ENCODE measurements at places on chromosomes 3 and 15.

- DNase-seq, result no peak
Observed at GRCh38 chr3:51391566-51392354, 675 bp downstream of the RBM15B start.

DNA sequence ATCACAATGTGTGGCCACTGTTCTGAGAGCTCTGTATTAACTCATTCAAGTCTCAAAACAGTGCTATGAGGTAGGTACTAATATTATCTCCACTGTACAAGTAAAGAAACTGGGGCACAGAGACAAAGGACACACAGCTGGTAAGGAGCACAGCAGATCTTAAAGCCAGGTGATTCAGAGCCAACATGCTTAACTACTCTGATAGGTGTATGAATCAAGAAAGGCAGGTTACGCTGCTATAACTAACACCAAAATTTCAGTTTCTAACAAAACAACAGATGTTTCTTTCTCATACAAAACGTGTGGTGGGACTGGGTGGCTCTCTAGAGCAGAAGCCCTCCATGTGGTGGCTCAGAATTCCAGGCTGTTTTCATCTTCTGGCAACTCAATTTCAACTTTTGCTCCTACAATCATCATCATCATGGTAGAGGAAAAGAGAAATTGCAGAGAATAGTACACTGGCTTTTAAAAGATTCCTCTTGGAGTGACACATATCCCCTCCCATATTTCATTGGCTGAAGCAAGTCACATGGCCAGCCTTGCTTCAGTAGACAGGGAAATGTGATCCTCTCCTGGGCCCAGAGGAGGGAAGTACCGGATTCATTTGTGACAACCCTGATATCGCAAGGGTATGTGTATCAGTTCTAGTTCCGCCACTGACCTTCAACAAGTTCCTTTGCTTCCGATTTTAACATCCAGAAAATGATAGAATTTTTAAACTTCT lies 126.2 kb upstream of the PTX3 start:
- no peak for DNase-seq

DNA sequence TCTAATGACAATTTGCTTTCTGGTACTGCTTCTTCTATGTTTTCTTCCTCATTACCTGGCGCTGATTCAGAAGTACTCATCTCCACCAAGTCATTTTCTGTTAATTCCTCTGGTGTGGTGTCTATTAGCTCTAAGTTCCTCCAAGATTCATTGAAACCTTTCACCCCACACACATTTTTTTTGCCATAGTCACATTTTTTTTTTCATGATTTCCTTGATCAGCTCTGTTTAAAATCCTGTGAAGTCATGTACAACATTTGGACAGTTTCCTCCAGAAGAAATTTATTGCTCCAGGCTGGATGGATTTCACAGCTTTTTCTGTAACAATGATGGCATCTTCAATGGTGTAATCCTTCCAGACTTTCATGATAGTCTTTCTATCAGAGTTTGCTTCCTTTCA lies 243.2 kb upstream of the VEPH1 start:
- no peak for DNase-seq

GRCh38 chr3:183341545-183342288 lies 86.7 kb downstream of the MCF2L2 start:
- DNase-seq, result no peak

- DNase-seq, result no peak
Observed at GRCh38 chr15:60835020-60835419, 356.1 kb upstream of the ICE2 start.

DNA sequence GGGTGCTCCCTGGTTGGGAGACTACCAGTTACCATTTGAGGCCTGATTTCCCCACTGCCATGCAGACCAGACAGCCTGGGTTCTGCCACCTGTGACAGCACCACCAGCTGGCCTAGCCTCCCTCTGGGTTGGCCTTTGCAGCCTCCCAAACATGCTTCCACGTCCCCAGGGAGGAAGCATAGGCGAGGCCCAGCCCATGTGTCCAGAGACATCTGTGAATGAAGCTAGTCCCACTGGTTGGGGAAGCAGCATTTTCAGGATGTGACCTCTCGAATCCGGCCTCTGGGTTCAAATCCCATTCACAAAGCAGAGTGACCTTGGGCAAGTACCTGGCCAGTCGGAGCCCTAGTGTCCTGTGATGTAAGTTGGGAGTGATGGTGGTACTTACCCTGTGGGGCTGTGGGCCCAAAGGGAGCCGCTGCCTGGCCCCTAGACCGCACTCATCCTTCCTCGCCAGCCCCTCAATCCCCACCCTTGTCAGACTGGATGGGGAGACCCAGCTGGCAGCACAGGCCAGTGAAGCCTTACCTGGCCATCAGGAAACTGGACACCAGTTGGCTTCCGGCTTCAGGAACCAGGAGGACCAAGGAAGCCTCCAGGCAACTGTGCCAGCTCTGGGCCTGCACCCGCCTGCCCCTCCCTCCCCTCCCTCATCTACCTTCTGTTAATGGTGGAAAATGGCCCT lies 6.0 kb downstream of the KLF15 start:
- no peak for DNase-seq

DNA sequence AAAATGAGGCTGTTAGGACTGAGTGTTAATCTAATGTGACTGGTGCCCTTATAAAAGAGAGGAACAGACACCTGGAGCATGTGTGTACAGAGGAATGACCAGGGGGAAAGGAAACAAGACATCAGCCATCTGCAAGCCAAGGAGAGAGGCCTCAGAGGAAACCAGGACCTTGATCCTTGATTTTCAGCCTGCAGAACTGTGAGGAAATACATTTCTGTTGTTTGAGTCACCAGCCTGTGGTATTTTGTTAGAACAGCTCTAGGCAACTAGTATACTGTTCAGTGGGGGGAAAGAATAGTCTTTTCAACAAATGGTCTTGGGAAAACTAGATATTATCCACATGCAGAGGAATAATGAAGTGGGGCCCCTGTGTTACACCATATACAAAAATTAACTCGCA lies 80.6 kb downstream of the CCR1 start:
- no peak for DNase-seq

GRCh38 chr3:112897791-112898190 lies 51.1 kb upstream of the CD200R1L start:
- no peak for DNase-seq

- DNase-seq, result no peak
Observed at GRCh38 chr15:38849046-38849445, 284.4 kb upstream of the RASGRP1 start.

GRCh38 chr3:118705487-118706219 lies 329.0 kb downstream of the IGSF11 start:
- DNase-seq, result no peak

GRCh38 chr15:60496853-60497252 lies 17.9 kb upstream of the ICE2 start:
- DNase-seq, result no peak

DNA sequence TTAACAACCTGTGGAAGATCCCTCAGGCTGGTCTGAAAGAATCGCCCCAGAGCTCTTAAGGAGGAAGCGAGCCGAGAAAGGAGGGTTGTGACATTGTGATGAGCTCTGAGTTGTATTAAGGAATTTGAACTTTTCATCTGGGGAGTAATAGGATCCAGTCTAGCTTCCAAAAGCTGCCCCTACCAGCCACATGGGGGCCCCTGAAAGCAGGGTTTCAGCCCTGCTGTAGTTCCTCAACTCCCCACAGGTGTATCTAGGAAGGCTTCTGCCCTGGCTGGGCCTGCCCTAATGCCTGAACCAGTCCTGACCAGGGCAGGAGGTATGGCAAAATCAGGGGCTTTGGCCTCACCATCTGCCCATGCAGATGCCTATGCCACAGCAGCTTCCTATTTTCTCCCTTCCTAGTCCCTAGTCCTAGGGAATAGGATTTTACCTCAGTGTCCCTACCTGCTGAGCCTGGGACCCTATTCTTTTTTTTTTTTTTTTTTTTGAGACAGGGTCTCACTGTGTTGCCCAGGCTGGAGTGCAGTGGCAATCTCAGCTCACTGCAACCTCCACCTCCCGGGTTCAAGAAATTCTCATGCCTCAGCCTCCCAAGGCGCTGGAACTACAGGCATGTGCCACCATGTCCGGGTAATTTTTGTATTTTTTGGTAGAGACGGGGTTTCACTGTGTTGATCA lies 5.0 kb upstream of the AP3S2 start:
- DNase-seq, result no peak

DNA sequence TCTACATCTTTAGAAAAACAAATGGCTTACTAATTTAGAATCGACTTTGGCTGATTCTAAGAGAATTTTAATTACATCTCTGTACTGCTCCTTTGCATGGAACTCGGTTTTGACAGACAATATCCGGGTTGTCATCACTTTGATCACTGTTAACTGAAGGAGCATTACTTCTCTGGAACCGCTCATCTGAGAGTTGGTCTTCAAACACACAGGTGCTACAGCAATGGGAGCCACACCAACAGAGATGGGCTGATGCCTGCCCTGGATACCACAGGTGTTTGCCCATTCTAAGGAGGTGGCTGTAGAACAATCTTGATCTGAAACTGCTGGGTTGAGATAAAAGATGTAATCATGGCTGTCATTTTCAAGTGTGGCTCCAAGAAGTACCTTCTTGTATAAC lies 21.6 kb downstream of the LINS1 start:
- DNase-seq, result no peak

- DNase-seq, result no peak
Observed at GRCh38 chr3:105999856-106000255, 131.0 kb upstream of the CBLB start.

DNA sequence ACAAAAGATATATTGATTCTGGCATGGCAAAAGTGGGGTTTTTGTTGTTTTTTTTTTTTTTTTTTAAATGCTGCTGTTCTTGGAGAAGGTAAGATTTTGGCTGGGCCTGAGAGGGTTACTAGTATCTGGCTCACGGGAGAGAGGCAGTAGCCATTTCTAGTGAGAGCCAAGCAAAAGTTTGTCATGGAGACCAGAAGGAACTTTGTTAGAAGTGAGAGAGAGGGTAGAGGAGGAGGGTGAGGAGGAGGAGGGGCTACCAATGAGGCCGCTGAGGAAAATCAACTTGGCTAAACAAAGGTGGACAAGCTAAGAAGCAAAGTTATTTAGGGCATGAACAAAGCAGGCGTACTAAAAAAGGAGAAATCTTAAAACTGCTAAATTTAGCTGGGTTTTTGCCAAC lies 48.9 kb upstream of the STRIT1 start:
- no peak for DNase-seq

DNA sequence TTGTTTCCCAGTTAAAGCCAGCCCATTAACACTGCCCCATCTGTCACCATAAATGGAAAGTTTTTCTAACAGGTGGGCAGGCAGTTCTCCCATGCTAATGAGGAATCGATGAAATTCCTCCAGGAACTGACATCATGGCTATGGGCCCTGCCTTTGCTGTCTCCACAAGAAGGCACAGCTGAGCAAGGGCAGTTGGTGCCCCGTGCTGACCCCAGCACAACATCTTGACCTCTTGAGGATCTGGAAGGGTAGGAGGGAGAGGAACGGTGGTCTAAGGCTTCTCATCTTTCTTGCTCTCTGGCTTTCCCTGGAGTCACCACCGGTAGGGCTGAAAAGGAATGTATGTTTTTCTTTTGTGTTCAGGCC lies 46.7 kb downstream of the CHCHD6 start:
- no peak for DNase-seq

DNA sequence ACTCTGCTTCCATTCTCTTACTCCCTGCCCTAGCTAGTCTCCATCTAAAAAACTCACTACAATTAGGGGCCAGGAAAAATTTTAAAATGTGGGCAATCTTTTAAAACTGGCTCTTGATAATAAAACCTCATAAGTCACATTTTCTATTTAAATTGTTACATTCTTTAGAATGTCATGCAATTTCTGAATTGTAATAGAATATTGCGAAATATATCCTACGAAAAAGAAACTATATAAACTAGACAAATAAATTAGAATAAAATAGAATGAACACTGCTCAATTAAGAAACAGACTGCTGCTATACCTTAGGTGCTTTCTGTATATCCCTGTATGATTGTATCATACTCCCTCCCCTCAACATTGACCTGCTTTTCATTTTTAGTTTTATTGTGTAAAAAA lies 826.0 kb downstream of the IGSF11 start:
- DNase-seq, result no peak

GRCh38 chr3:135057996-135058395 lies 262.9 kb downstream of the EPHB1 start:
- DNase-seq, result no peak

DNA sequence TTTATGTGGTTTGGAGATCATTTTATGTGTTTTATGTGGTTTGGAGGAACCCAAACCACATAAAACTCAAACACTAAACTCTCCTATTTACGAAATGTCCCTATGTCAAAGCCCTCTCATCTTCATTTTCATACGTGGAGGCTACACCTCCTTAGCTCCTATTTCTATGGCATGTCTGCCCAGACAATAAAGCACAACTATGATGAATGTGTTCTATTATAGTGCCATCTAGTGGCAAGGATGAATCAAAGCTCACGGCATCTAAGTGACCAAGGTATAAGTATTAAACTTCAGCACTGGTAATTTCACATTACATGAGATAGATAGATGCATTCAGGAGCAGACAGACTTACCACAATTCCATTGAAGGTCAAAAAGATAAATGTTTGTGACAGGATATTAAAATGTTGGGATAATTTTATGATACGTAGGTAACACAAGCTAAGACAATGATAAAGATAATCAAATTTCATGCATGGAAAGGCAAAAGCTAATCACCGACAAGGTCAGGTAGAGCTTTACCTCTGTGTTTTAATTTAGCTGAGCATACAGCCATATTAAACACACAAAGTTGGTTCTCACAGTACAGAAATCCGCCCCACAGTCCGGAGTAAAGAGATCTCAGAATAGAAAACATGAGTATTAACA lies 130.6 kb upstream of the FHIT start:
- DNase-seq, result no peak

GRCh38 chr3:130462089-130462488 lies 54.9 kb upstream of the COL6A6 start:
- no peak for DNase-seq

GRCh38 chr15:101288905-101289513 lies 6.0 kb downstream of the SNRPA1 start:
- no peak for DNase-seq

- DNase-seq, result no peak
Observed at GRCh38 chr3:39637807-39638206, 170.3 kb downstream of the MOBP start.

GRCh38 chr15:65069179-65069578 lies 1.4 kb upstream of the RASL12 start:
- no peak for DNase-seq

GRCh38 chr3:52088445-52089367 lies 32.3 kb upstream of the DUSP7 start:
- no peak for DNase-seq

GRCh38 chr15:65130941-65131340 lies 2.7 kb downstream of the PDCD7 start:
- no peak for DNase-seq

- no peak for DNase-seq
Observed at GRCh38 chr15:68526784-68527183, 52.0 kb upstream of the CORO2B start.

DNA sequence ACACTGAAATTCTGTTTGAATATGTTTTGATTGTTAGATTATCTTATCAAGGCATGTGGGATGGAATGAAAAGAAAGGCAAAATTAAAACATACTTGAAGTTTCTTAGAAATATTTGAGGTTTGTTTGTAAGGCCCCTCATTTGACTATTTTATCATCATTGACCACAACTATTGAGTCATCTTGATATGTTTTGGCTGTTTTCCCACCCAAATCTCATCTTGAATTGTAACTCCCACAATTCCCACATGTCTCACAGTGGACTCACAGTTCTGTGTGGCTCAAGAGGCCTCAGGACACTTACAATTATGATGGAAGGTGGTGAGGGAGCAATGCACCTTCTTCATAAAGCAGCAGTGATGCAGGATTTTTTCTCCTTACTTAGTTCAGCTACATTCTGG lies 917.1 kb downstream of the PLOD2 start:
- no peak for DNase-seq
